ENCODE measurements at places on chromosomes 1 and 21.

- no peak for DNase-seq
Observed at GRCh38 chr1:44112486-44112885, 6.1 kb upstream of the KLF17 start.

DNA sequence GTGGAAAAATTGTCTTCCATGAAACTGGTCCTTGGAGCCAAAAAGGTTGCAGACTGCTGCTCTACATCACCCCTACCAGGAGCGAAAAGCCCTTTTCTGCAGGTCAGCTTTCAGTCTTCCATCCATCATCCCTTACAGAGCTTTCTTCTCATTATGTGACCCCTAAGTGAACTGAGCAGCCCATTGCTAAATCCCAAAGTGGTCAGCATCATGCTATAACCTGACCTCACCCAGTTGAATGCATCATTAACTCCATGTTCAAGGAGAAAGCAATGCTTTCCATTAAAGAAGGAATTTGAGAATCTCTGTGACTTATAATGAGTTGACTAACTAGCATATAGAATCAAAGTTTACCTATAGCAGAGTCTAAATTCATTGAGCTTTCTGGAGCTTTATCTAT is 10.4 kb upstream of the IL24 start:
- DNase-seq, result no peak

DNA sequence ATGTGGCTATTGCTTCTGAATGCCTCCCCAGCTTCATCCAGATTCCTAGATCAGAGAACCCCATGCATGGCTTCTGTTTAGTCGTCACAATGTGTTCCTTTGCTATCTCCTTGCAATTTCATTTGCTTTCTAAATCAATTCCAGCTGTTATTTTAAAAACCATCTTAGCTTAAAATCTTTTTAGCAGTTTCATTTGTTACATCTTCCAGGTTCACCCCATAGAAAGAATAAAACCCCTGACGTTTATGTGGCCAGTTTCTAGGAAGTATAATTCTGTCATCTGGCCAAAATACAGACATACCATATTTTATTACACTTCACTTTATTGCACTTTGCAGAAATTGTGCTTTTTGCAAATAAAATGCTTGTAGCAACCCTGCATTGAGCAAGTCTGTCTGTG is 278.4 kb downstream of the PTPRC start:
- DNase-seq, result no peak

- no peak for DNase-seq
Observed at GRCh38 chr1:234264832-234265231, 108.4 kb upstream of the COA6 start.

DNA sequence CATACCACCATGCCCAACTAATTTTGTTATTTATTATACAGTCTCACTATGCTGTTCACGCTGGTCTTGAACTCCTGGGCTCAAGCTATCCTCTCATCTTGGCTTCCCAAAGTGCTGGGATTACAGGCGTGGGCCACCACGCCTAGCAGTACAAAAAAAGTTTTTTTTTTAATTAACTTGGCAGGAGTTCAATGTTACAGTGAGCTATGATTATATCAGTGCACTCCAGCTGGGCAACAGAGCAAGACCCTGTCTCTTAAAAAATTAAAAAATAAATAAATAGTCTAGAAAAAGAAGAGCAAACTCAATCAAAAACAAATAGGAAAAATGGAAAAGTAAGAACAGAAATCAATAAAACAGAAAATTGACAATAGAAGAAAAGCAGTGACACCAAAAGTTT is 25.7 kb downstream of the TMEM69 start:
- DNase-seq, result no peak

- DNase-seq, result no peak
Observed at GRCh38 chr1:69913977-69914376, 291.4 kb downstream of the LRRC40 start.

DNA sequence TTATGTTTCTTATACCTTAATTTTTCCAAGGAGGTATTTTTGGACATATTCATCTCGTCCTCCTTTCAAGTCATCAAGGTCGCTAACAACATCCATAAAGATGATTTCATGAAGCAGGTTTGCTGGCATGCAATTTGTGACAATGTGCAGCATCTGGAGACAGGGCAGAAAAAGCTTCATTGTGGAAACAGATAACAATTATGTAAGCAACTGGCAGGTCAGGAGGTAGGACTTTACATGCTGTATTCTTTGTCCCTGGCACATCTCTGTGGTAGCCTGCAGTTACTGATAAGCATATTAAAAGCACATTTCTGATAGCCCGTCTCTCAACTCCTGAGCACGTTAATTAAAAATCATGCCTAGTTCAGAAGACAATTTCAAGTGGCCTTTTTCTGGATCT is 156.8 kb downstream of the LEPR start:
- DNase-seq, result no peak

GRCh38 chr1:109089242-109090015 is 1.1 kb upstream of the TMEM167B start:
- DNase-seq, result peak; percentile 19

- DNase-seq, result peak; percentile 8
Observed at GRCh38 chr1:59971464-59971911, 44.9 kb upstream of the CYP2J2 start.

- DNase-seq, result no peak
Observed at GRCh38 chr1:182174513-182174855, 113.0 kb upstream of the ZNF648 start.

- no peak for DNase-seq
Observed at GRCh38 chr1:202319381-202320080, 22.2 kb downstream of the UBE2T start.

GRCh38 chr1:55986003-55986402 is 593.4 kb downstream of the PLPP3 start:
- no peak for DNase-seq

DNA sequence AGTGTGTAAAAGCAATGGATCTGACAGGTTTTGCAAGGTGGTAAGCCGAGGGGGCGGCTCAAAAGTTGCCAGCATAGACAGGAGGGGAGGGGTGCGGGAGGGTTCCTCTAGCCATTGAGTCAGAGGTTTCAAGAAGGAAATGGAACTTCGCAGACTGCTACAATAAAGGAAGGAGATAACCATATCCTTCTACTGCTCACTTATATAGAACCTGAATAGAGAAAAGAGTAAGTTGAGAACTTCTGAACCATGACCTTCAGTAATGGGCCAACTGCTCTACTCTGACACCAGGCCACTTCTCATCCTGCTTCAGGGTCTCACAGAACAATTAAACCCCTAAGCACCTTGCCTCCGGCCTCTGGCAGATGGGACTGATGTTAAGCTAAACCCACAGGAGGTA is 26.3 kb upstream of the BCAR3 start:
- DNase-seq, result peak; percentile 10

DNA sequence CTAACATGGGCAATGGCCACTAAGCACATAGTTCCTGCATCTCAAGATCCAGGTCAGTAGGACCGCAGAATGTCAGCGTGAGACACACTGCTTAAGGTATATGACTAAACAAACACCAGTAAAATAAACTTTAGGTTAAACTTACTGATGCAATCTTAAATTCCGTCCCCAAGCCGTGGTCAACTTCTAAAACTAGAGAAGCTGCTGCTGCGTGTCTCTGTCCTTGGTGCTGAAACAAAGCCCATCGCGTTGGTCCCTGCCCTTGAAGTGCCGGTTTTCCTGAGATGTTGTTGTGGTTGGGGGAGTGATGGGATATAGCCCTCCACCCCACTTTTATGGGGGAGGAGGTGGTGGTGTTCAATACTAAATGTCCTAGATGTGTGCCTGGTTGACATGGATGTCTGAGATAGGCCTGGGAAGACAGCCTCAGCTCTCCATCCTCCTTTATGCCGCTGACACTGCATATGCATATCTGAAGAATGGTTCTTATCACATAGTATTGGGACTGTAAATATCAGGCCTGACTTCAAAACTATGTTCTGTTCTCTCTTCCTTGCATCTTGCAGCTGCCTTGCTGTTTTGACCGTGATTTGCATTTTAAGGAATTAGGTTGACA is 72.0 kb upstream of the KCNA3 start:
- peak; percentile 50 for DNase-seq

- DNase-seq, result peak; percentile 65
Observed at GRCh38 chr1:23343221-23344110, 618 bp downstream of the HNRNPR start.

- DNase-seq, result no peak
Observed at GRCh38 chr1:173663159-173663558, 6.5 kb downstream of the ANKRD45 start.

DNA sequence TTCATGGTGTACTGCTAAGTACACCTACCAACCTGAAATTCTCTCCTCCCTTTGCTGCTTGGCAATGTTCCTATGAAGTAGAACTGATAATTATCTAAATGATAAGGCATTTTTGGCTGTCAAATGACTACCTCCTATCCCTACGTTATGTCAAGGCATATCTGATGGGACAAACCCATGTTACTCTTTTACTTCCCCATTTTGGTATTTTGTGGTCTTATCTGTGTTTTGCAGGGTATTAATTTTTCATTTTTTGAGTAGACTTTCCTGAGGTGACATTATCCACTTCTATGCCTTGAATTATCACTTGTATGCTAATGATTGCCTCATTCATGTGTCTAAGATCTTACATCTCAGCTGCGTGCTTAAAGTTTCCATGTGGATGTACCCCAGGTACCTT is 499.6 kb upstream of the B3GALT2 start:
- no peak for DNase-seq

- DNase-seq, result no peak
Observed at GRCh38 chr1:220044678-220045355, 1.5 kb downstream of the EPRS1 start.

DNA sequence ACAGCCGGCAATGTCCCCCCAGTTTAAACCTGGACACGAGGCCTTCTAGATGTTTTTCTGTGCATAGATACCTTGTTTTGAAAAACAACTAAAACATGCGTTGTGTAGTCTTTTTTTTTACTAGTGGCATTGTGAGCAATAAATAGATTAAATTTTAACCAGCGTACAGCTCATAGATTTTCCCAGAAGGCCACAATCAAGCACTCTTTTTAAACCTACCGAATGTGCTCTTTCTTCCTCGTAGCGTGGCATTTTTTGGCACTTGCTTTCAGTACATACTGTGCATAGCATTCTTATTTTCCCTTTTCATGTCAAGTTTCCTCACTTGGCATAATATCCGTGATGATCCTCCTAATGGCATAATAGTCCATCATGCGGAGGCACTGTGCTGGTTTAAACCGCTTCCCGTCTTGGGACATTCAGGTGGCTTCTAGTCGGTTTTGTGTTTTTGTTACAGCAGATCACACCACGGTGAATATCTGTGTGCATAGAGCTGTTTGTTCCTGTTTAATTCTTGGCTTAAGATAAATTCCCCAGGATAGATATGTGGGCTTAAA is 95.3 kb downstream of the PDE9A start:
- DNase-seq, result no peak

GRCh38 chr1:107132195-107132594 is 8.6 kb upstream of the NTNG1 start:
- DNase-seq, result no peak

GRCh38 chr1:27521861-27522431 is 32.0 kb upstream of the WASF2 start:
- DNase-seq, result peak; percentile 10

DNA sequence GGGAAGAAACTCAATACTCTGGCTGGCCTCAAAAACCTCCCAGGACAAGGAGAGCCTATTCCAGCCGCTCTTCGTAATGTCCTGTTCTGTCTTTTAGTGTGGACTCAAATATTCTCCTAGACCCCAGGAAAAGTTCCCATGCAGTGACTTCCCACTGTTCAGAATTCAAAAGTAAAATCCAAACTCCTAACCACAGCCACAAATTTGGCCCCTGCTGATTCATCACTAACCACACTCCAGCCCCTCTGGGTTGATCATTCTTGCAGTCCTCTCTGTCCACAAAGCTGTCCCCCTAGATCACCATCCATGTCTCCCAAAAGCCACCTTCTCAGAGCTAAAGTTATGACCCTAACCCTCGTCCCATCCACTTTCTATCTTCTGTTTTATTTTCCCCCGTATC is 5.1 kb downstream of the CTNNBIP1 start:
- no peak for DNase-seq

DNA sequence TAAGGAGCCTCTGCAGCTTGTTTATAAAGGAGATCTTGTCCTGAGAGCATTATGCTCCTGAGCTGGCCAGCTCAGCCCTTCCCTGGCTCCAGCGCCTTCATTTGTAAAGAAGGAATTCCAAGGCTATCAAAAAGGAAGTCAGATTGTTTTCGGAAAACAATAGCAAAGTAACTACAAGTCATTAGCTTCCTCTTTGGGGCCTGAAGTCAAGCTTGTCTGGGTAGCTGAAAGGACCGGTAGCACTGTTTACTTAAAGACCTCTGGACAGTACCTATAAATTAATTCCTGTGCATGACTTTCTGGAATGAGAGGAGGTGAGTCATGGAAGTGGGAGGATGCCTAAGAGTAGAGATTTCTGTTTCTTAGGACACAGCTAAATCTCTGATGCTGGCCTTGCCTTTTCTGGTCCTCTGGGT is 20.7 kb upstream of the GJA5 start:
- DNase-seq, result no peak

- DNase-seq, result no peak
Observed at GRCh38 chr21:14086553-14086952, 124.2 kb downstream of the LIPI start.
